ENCODE measurements at places on chromosomes 5 and 9.

- DNase-seq: peak; percentile 85
Measured at GRCh38 chr9:87812375-87813118, 70.1 kb upstream of the SPATA31E1 start.

- DNase-seq: no peak
Measured at GRCh38 chr5:173056783-173057061, 570 bp downstream of the CREBRF start.

GRCh38 chr9:13956107-13956506 lies 357.8 kb downstream of the NFIB start:
- DNase-seq: no peak

GRCh38 chr9:113538701-113539430 lies 75.3 kb downstream of the RGS3 start:
- no peak for DNase-seq

DNA sequence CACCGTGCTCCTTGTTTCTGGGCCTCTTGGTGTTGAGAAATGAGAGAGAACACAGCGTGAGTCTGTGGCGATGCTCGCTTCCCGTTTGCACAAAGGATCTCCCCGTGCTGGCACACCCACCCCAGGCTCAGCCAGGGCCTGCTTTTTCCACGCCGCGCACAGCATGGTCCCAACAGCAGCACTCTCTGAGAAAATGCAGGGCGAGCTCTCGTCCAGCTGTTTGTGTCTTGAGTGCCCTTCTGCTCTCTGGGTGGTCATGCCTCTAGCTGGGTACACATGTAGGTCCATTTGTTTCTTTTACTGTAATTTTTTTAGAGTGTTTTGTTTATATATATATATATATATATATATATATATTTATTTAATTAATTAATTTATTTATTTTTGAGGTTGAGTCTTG lies 26.6 kb downstream of the FBXW5 start:
- DNase-seq: no peak

DNA sequence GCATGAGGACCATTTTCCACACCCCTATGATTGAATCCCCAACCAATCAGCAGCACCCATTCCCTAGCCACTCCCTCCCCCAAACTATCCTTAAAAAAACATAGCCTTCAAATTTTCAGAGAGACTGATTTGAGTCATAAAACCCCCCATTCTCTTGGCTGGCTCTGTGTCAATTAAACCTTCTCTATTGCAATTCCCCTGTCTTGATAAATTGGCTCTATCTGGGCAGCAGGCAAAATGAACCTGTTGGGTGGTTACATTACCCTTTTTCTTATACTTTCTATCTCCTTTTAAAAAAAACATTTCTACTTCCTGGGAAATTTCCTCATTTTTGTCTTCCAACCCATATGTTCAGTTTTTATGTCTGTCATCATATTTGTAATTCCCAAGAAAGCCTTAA lies 220.2 kb downstream of the PDZD2 start:
- DNase-seq: no peak

DNA sequence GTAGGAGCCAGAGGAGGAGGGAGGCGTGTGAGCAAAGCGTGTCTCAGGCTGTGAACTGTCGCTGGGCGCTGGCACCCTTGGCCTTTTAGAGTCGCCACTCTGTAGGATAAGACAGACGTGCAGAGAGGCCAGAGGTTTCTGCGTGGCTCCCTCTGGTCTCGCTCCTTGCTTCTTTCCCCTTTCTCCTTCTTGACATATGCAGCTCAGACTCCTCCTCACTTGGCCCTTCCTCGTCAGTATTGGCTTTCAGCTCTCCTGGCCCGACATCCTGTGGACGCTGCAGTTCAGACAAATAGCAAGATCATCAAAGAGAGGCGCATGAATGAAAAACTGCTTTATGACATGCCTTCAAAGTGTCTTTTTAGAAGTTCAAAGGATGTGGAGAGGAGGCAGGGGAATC lies 116.8 kb upstream of the SPRY4 start:
- no peak for DNase-seq

DNA sequence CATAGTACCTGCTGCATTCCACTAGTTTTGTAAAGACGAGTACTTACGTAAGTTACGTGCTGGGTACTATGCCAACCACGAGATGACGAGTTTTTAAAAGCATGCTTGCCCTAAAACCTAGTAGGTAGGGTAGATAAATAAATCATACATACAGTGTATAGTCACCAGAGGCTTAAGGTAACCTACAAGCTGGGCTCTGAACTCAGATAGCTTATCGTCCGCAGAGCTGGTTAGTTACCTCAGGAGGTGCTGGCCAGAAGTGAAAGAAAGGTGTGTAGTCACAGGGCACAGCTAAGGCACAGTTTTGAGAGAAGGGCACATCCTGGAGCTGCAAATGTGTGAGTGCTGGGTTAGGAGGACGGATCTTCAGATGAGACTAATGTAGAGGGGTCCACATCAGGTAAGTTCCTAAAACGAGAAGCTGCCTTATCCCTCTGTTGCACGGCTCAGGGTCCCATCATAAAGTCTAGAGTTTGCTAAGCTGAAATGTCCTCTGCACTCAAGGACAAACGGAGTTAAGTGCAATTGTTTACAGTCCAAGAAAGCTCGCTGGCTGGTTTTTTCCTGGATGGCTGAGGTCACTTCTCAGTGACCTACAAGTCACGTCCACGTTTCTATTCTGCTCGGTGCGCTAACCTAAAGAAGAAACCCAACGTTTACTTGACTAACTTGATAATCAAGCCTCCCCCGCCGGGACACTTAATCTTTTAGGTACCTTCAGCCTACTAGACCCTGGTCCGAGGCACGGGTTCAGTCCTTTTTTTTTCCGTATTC lies 1.1 kb upstream of the SNX24 start:
- no peak for DNase-seq

GRCh38 chr5:169416583-169417196 lies 115.8 kb upstream of the SLIT3 start:
- DNase-seq: peak; percentile 91

- DNase-seq: peak; percentile 98
Measured at GRCh38 chr5:172102913-172103626, 85.0 kb downstream of the STK10 start.

DNA sequence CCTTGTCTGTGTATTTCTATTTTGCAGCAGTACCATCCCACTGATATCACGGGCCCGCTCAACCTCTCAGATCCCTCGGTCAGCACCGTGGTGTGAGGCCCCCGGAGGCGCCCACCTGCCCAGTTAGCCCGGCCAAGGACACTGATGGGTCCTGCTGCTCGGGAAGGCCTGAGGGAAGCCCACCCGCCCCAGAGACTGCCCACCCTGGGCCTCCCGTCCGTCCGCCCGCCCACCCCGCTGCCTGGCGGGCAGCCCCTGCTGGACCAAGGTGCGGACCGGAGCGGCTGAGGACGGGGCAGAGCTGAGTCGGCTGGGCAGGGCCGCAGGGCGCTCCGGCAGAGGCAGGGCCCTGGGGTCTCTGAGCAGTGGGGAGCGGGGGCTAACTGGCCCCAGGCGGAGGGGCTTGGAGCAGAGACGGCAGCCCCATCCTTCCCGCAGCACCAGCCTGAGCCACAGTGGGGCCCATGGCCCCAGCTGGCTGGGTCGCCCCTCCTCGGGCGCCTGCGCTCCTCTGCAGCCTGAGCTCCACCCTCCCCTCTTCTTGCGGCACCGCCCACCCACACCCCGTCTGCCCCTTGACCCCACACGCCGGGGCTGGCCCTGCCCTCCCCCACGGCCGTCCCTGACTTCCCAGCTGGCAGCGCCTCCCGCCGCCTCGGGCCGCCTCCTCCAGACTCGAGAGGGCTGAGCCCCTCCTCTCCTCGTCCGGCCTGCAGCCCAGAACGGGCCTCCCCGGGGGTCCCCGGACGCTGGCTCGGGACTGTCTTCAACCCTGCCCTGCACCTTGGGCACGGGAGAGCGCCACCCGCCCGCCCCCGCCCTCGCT lies 1.9 kb downstream of the LRRC26 start:
- no peak for DNase-seq

GRCh38 chr9:69115621-69116020 lies 58.5 kb upstream of the TJP2 start:
- no peak for DNase-seq

- DNase-seq: no peak
Measured at GRCh38 chr5:176793343-176793699, 17.0 kb upstream of the UNC5A start.

GRCh38 chr5:165410476-165410875 lies 1905.1 kb downstream of the MAT2B start:
- no peak for DNase-seq

DNA sequence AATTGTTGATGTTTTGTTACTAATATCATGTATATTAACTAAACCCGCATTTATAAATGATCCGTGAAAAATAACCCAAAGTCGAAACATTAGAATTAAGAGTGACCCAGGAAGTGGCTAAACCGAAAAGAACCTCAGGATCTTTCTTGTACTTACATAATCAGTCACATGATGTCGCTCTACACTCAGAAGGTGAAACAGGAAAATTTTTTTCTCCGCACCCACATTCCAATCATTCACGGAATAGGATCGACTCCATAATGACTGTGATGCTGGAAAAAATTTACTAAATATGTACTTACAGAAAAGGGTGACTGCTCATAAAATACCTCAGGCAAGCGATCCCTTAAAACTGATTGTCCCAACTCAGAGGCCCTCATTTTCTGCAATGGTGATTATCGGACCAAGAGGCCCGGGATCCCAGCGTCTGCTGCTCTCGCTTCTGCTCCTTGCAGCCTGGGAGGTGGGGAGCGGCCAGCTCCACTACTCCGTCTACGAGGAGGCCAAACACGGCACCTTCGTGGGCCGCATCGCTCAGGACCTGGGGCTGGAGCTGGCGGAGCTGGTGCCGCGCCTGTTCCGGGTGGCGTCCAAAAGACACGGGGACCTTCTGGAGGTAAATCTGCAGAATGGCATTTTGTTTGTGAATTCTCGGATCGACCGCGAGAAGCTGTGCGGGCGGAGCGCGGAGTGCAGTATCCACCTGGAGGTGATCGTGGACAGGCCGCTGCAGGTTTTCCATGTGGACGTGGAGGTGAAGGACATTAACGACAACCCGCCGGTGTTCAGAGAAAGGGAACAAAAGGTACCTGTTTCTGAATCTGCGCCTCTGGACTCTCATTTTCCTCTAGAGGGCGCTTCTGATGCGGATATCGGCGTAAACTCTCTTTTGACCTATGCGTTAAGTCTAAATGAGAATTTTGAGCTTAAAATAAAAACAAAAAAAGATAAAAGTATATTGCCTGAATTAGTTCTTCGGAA lies at the start of gene PCDHA12:
PCDHA12 (plus strand) TSS at position 224 of the 981 bp plus-strand sequence; CDS start at position 389, 165 bp downstream.
- DNase-seq: no peak

- DNase-seq: no peak
Measured at GRCh38 chr5:109164001-109164400, 245.8 kb downstream of the PJA2 start.

DNA sequence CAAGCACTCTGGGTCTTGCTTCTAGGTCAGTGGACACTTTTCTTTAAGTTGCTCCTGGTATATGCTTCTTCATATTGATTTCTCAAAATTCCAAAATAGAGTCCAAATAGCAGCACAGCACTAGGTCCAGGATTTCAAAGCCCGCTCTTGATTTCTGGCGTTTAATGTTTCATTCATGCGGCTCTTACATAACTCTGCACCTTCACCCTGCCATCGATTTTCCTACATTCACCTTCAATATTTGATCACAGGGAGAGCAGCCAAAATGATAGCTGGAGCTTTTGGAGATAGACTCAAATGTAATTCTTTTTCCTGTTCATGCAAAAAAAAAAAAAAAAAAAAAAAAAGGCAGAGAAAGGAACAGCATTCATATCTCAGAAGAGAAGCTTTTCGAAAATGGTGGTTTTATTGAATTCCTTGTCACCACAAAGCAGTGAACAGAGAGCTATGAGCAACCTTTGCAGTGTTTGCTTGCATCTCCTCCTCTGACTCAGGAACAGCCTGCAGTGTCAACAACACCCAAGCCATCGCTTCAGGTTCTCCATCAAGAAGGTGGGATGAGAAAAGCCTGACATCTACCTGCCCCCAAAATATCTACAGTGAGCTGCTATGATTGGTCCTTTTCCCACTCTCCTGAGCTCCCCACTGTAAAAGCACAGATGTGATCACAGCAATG lies 97.8 kb downstream of the MED10 start:
- DNase-seq: no peak

DNA sequence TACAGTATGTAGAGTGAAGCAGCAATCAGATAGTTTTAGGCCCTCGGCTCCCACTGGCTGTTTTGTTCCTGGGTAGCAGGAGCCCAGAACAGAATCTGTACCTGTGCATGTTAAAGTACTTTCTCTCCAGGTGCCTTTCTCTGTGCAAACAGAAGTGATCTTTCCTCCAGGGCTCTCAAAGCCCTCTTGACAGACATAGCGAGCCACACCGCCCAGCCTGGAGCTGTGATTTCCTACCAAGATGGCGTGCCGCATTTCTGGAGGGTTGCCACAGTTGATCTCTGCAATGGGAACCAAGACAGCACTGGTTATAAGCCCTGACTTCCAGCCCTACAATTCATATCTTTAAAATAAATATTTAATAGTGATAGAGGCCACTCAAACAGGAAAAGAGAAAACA lies 50.9 kb downstream of the SUSD1 start:
- no peak for DNase-seq

- no peak for DNase-seq
Measured at GRCh38 chr9:28025186-28025585, 451.9 kb upstream of the C9orf72 start.

DNA sequence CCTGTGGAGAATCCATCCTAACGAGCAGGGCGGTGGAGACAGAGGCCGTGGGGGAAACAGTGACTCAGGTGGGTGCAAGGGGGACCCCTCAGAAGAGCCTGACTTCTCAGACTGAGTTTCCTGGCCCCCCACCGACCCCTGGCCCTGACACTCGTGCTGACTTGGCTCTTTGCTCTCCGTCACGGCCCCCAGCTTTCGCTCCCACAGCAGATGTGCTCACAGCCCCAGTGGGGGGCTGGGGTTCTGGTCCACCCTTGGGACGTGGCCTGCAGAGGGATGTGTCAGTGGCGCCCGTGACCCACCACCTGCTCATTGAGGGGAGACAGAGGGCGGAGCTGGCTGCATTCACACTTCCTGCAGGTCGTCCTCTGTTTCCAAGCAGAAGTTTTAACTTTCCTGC lies 62.9 kb upstream of the IRX4 start:
- no peak for DNase-seq

DNA sequence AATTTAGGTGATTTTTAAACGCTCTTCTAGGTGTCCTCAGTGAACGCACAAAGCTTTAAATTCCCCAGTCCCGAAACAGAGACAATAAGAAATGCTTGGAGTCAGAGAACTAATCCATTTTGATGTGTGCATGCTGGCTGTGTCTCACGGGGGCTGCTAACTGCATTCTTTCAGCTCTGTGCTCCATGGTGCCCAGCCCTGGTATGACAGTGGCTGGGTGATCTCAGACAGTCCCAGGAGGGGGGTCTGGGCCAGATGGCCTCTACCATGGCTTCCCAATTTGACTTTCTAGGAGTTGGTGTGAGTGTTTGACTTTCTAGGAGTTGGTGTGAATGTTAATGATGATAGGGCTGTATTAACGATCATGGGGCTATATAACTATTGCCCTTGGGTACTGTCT lies 12.1 kb downstream of the OLFM1 start:
- DNase-seq: no peak

DNA sequence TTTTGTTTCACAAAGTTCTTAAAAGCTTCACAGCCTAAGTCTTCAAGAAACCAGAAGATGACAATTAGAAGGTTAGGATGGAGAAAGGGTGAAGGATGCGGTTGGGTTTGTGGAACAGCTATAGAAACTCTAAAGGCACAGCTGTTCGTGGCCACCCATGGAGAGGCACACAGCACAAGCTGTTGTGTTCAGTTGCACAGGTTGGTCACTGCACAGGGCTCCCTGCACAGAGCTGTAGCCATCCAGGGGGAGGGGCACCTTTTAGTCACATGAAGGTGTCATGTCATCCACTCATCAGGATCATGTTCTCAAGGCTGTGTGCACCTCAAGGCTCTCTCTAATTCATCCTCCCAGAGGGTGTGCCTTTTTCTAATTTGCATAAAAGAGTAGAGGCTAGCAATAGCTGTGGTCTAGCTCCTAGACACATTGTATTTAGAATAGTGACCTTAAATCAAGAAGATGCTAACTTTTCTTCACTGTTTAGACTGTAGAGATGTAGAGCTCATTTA lies 5.0 kb upstream of the RASGRF2 start:
- DNase-seq: no peak

Measured in brain microvascular endothelial cell (primary cell).